ENCODE measurements at places on chromosomes 12 and 14.

DNA sequence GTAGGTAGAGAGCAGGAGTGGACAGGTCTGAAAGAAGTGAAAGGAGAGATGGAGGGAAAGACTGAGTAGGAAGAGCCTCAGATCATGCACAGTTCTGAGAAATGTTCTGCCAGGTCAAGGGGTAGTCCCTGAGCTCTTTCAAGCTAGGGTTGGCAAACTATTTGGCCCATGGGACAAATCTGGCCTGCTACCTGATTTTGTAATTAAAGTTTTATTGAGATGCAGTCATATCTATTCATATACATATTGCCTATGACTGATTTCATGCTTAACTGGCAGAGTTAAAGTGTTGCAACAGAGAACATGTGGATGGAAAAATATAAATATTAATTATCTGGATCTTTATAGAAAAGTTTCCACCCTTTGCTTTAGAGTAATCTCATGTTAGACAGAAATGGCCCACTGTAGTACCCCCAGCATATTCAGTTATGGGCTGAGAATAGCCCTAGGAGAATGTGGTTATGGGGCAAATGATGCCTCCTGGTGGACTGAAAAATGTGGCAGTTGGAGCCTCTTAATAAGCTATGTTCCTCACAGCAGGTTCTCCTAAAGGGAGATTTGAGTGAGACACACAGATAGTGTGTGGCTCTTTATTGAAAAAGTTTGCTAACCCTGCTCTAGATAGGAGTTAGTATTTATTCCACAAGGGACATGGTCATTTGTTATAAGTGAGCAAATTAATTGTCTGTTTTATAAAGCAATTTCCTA is 476.9 kb downstream of the LRIG3 start:
- no peak for DNase-seq

GRCh38 chr12:47779943-47780504 is 7.0 kb downstream of the SLC48A1 start:
- DNase-seq, result no peak

DNA sequence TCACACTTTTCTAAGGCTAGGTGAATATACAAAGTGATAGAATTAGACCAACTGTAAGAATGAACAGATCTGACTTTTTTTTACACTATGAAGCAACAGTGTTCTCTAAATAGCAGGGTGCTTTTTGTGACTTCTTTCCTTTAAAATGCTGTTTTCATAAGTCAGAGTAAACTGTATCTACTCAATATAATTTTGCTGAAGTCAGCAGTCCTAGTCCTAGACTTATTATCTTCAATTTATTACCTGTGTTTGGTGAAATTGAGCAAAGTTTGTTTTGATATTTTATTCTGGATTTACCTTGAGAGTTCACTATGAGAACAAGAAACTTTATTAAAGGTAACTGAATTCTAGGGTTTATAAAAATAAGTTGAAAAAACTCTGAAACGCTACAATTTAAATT is 651.3 kb upstream of the MIS18BP1 start:
- DNase-seq, result no peak

DNA sequence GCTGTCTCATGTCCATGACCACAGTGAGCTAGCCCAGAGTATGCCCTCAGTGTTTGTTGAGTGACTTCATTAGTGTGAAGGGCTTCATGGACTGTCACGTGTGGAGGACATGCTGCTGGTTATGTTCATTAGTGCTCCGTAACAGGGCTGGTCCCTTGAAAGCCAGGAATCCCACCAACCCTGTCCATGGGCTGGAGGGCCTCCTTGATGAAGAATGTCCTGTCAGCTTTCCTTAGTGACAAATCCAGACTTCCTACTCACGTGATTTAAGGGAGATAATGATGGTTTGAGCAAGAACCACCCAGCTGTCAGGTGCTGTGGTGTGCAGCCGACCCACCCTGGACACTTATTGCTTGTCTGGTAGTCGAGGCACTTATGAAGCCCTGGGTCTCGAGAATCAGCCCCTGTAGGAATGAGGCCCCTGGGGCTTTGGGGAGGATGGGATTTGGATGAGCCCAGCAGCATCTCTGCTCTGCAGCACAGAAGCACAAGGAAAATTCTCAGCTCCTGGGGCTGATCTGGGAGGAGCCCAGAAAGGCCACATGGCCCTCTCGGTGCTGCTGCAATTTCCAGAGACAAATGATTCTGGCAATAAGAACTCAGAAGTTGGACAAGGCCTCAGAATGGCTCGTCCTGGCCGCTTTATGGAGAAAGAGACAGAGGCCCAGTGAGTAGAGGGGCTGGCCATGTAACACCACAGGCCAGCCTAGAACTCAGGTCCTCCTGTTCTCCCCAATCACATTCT is 37.2 kb upstream of the FAM181A start:
- DNase-seq, result no peak

GRCh38 chr14:96178461-96179321 is 25.9 kb upstream of the BDKRB2 start:
- no peak for DNase-seq

GRCh38 chr12:117603316-117604113 is 242.1 kb upstream of the NOS1 start:
- DNase-seq, result no peak

GRCh38 chr14:77024171-77024691 is 4.3 kb downstream of the IRF2BPL start:
- DNase-seq, result peak; percentile 57

GRCh38 chr12:14892726-14893505 is 7.3 kb upstream of the MGP start:
- no peak for DNase-seq

- no peak for DNase-seq
Measured at GRCh38 chr12:51293696-51294095, 23.5 kb upstream of the SMAGP start.

DNA sequence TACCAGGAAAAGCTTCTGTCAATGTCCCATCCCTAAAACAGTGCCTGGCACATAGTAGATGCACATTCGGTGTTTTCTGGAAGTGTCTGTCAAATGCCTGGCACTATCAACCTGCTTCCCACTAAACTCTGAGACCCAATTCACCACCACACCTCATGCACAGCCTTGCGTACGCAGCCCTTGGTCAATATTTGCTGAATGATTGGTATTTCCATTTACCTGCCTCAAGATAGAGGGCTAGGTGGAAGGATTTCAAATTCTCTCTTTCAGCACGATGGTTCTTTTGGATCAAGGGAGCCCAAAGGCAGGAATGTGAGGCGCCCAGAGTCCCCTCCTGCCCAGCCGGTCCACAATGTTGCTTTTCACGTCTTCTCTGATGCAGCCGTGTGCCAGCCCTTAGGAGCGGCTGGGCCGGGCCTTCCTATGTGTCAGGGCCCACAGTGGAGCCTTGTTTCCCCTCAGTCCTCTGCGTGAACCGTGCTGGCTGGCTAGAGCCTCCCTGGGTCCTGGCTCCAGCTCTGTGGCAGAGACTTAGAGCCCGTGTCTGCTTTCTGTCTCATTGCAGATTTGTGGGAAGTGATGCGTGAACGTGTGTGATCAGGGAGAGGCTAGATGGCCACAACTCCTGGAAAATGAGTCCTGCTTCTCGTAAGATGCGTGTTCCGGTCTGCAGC is 99.9 kb upstream of the RFLNA start:
- DNase-seq, result no peak

DNA sequence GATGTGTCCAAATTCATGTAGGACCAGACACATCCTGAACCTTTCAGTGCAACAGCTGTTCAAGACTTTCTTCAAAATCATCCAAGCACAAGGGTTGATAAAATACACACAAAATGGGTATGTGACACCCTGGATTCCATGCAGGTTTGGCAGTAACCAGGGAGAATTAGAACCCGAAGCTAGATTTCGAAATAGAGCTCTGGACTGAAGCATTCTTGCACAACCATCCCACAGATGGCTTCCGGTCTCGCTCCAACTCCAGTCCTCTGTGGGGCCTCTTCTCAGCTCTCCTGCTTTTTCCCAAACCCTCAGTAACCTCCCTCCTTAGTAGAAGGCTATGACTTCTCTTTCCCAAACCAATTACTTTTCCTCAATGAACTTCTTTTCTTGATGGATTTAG is 171.3 kb downstream of the TTC7B start:
- DNase-seq, result no peak

DNA sequence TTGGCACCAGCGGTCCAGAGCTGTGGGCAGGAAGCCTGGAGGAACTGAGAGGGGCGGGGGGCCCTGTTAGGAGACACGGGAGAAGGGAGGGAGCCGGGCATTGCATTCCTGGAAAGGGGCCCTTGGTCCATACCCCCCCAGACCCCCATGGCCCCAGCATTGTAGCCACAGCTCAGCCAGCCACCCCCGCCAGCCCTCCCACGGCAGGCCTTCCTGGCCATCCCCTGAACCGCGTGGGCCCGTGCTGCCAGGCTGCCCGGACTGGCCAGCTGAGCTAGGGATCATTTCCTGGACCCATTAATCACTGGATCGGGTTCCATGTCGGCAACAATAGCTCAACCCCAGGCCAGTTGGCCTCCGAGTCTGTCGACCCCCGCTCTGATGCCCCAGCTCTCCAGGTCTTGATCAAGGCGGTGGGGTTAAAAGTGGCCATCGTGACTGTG is 39.8 kb upstream of the DIO3 start:
- DNase-seq, result peak; percentile 44

DNA sequence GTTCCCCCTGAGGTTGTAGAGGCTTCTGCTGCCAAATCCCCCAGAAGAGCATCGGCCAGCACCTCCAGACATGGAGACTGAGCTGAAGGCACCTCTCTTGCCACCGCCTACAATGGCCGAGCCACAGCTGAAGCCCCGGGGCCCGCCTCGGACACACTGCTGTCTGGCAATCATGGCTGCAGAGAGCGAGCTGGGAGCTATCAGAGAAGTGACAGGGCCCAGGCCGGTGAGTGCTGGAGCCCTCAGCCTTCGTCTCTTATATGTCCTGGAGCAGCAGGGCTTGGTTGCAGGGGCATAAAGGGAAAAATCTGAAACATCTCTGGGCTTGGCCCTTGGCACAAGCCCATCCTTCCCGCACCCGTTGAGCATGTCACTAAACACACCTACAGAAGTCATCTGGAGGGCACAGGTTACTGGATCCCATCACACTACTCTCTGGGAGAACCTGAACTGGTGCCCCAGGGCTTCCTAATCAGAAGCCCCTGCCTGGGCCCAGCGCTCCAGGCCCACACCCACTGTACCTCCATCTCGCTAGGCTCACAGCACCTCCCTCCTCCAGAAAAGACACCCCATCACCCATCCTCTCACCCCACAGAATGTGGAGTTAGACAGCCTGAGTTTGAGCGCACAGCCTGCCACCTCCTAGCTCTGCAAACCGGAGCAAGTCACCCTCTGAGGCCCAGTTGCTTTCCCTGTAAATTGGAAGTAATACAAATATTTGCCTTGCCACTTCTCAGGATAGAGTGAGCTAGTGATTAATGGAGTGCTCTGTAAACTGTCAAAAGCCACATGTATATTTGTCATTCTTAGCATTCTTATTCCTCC is at the start of gene KRT4:
Gene KRT4, minus strand, starts transcription at position 232 of the 825 bp plus-strand sequence. Its CDS starts 58 bp downstream, at position 174.
- DNase-seq, result no peak

DNA sequence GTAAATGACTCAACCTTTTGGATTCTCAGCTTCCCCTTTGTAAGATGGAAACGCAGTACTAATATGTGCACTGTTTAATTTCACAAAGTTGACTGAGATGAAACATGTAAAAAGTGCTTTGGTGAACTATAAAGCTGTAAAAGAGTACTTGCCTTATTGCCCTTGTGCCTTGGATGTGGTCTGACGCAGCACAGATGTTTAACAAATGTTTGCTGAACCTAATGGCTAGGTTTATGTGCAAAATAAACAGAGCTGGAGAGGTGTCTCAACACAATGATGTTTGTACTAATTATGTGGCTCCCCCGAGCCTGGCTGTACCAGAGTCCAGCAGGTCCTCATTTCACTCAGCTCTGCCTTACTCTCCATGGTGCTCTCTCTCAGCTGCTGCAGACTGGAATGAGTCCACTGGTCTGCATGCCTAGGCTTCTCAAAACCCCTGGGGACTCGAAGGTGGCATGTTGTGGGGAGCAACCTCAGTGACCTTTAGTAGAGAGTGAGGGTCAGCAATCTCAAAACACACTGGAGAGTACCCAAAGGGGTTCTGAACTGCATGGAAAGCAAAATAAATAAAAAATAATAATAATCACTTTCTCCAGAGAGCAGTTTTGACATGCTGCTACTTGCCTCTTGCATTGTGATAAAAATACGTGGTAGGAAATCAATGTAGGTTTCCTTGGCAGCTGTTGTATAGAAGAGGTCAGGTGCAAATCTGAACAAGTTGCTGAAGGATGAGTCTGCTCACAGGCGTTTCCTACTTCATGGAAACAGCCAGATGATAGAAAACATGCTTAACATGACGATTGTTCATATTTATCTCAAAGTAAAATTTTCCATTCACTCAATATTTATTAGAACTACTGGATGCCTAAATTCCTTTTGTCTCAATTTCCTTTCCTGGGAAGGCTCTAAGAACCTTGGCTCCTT is 8.5 kb upstream of the AMIGO2 start:
- DNase-seq, result no peak

GRCh38 chr12:88986056-88986455 is 366.2 kb downstream of the DUSP6 start:
- DNase-seq, result no peak

DNA sequence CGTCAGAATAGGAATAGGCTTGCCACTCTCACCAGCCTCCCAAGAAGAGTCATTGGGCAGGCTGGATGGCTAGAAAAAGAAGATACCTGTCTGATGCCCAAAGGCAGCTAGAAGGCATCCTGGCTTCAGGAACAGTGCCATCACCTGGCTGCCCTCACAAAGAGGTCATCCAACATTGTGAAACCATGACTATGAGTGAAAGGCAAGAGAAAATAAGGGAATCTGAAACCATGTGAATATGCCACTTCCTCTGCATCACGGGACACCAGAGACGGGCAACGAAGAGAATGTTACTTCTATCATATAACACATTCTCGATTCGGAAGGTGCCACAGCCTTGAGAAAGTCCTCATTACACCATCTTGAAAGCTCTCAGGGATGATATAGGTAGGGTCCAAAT is 182.0 kb downstream of the DAD1 start:
- DNase-seq, result no peak

DNA sequence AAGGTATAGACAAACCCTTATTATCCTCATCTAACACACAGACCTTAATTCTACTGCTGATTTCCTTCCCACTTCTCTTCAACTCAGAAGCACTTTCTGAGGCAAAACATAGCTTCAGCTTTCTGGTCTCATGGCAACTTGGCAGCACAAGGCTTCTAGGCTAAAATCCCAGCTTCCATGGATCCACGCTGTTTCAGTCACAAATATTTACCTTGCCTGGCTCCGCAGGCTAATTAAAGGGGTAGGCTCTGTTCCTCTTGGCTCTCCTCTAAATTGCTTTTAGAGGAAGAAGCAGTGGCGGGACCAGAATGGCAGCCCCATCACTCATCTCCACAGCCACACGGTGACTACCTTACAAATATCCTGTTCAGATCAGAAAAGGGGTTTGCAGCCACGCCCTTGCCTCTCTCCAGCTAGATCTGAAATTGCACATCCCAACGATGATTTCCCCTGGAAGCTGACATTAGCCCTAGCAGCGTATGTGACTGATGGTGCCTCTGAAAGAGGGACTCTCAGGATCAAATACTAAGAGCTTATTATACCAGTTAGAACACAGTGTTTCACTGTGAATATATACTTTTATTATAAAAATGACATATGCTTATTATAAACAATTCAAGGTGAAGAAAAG is 221.5 kb upstream of the NUDT4 start:
- DNase-seq, result no peak
